Right lung (tissue), 10 donors: ENCODE measurements at places on chromosomes 2 and 18. TPM values are rescaled to one million over a fixed set of nuclear protein-coding genes. Genes with fewer than 3 reads are reported as not detected.

FRZB gene
- 3.4 TPM for polyA plus RNA-seq

- DNase-seq: no peak
Observed at GRCh38 chr18:55114876-55115275, 155.6 kb upstream of the CCDC68 start.

ALPP gene
- 0.23 TPM for polyA plus RNA-seq

GRCh38 chr2:100982431-100982861 lies 19.6 kb upstream of the RPL31 start:
- no peak for DNase-seq

- no peak for DNase-seq
Observed at GRCh38 chr2:231132129-231132528, 7.3 kb upstream of the HTR2B start.

SRD5A2 gene
- 0.73 TPM for polyA plus RNA-seq

IL1R1 gene
- 115 TPM for polyA plus RNA-seq

DNA sequence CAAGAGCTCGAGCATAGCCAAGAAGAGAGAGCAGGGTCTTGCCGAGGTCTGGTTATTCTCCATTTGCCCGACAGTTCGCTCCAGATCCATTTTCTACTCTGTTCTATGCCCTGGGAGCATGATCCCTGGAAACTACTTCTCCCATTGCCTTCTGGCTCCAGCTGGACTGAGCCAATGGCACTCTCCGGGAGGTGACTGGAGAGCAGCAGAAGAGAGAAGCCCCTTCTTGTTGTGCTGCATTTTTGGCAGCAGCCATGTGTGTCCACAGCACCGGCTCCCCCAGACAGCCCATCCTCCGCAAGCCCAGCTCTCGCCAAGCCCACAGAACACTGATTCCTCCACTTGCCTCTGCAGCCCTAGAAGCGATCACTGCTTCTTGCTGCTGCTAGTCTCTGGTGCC lies 345.5 kb downstream of the TNS1 start:
- no peak for DNase-seq

GRCh38 chr2:14944562-14945346 lies 312.2 kb downstream of the LRATD1 start:
- no peak for DNase-seq
